ENCODE measurements at places on chromosomes 5 and 9. TPM values are rescaled to one million over a fixed set of nuclear protein-coding genes. Genes with fewer than 3 reads are reported as not detected.

- no peak for DNase-seq
These were observed 1.6 kb downstream of the ADAMTSL2 start for GRCh38 chr9:133536080-133536479.

- no peak for DNase-seq
These were observed 11.1 kb downstream of the ZNF462 start for GRCh38 chr9:106874031-106874430.

DNA sequence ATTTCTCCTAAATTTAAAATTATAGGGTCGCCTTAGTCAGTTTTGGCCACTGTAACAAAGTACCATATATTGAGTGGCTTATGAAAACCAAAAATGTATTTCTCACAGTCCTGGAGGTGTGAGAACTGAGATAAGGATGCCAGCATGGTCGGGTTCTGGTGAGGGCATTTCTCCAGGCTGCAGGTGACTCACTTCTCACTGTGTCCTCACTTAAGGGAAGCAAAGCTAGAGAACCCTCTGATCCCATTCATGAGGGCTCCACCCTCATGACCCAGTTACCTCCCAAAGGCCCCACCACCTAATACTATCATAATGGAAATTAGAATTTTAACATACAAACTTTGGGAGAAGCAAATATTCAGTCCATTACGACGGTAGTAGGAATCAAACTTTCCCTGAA is 75.1 kb upstream of the FBN2 start:
- no peak for DNase-seq

LCN12 gene
- 5.4 TPM for total RNA-seq

FCN2 gene
- total RNA-seq, result not detected

GMCL2 gene
- total RNA-seq, result not detected

DNA sequence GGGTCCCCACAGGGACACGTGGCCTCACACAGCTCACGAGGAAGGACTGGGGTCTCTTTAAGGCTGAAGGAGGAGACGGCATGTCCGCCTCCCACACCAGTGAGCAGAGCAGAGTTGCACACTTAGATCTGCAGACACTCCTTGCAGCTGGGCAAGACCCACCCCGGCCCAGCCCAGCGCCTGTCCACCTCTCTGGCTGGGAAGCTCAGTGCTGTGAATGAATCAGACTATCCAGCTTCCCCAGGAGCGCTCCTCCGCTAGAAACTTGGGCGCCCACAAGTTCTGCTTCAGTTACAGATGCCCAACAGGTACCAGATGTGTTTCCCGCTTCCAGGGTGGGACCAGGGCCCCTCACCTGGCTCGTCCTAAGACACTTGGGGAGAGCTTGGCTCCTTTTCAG is 78.9 kb downstream of the NSUN2 start:
- DNase-seq, result no peak

DNA sequence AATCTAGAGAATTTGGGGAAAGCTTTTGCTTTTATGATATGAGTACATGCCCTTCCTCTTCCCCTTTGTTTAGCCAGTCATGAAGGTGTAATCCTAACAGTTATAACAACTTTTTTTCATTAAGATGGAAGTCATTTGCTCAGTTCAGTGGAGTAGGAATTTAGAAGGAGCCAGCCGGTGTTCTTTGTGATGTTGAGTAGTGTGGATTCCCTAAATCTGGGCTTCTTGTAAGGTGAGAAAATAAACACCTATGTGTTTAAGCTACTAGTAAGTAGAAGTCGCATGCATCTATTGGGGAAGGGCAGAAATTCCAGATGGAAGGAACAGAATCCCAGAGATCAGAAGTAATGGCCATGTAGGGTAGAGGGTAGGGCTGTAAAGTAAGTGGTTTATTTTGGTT is 13.6 kb upstream of the CNTLN start:
- DNase-seq, result no peak

KIAA1191 gene
- 91.3 TPM for total RNA-seq

INSL4 gene
- not detected for total RNA-seq

- no peak for DNase-seq
These were observed 23.6 kb downstream of the DYNC2I2 start for GRCh38 chr9:128633057-128633456.

CCL28 gene
- total RNA-seq, result 7.5 TPM

- DNase-seq, result no peak
These were observed 633.6 kb upstream of the FTMT start for GRCh38 chr5:121218086-121218485.

TMC1 gene
- total RNA-seq, result not detected

PITX1 gene
- 5.4 TPM for total RNA-seq

GRCh38 chr9:90523958-90524357 is 118.7 kb downstream of the DIRAS2 start:
- no peak for DNase-seq

DNA sequence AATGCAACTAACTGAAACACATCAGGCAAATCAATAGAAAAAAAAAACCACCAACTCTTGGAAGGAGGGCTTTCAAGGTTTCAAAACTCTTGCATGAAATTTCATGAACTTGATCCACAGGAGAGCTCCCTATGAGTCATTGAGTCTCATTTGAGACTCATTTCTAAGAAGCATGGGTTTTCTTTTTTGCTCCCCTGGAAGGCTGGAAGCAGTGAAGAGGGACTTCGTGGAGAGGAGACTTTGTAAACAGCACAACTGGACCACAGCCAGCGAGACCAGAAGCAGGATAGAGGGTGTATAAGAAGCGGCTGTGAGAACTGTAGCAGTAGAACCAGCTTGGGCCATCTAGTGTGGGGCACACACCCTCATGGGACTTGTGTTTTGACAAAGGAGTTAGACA is 41.2 kb upstream of the RAPGEF1 start:
- no peak for DNase-seq

STXBP1 gene
- 96.3 TPM for total RNA-seq

DNA sequence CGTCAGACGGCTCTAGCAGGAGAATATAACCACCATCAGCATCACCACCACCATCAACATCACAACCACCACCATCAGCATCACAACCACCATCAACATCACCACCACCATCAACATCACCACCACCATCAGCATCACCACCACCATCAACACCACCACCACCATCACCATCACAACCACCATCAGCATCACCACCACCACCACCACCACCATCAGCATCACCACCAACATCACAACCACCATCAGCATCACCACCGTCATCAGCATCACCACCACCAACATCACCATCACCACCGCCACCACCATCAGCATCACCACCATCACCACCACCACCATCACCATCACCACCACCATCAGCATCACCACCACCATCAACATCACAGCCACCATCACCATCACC is 210.7 kb downstream of the C9orf50 start:
- DNase-seq, result no peak

- no peak for DNase-seq
These were observed 40.4 kb upstream of the GADD45G start for GRCh38 chr9:89564346-89564878.

DNA sequence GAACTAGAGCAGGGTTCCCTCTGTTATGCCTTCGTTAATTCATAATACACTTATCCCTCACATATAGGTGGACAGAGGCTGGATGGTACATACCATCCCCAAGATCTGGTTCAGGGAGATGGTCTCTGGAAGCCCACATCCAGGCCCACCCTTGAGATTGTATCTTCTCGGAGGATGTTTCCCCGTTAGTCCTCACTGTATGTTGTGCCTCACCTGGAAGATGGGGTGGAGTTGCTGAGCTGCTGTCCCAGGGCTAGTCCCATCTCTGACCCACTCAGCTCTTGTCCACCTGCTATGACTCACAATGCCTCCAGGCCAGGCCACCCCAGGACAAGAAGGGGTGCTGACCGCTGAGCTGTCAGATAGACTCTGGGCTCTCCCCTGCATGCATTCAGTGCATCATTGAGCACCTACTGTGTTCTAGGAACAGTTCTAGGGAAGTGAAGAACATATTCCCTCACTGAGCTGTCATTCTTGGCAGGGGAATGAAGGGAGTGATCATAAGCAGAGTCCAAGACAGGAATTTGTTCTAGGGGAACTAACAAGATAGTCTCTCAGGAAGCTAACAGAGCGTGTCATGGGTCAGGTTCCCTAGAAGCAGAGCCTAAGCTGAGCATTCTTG is at the start of gene CBY3:
Gene CBY3, minus strand, starts transcription at position 255 of the 622 bp plus-strand sequence. Its CDS starts 116 bp downstream, at position 139.
- DNase-seq, result no peak

DNA sequence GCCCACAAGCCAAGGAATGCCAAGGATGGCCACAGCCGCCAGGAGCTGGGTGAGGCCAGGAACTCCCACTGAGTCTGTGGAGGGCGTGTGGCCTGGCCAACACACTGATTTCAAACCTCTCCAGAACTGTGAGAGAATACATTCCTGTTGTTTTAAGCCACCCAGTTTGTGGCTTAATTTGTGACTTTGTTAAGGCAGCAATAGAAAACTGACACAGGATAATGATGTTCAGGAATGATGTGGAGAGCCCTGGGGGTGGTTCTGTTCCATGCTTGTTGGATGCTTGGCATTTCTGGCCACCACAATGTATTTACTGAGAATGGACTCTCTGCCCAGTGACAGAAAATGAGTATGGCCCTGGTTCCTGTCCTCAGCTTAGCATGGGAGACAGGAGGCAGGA is 82.8 kb downstream of the DAP start:
- no peak for DNase-seq

DNA sequence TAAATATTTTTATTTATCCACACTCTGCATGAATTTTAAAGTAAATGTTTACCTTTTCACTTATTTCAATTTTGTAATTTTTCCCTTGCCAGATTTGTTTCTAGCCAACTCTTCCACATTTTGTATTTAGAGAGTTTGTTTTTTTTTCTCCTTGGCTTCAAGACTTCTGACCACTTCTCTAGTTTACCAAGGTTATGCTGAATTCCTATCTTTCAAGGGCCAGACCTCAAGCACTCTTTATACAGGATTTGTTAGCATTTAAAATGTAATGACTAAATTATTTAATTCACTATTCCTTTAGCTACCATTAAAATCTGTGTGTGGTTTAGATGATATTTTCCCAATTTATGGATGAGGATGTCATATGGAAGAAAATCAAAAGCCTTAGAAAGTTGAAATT is 42.5 kb downstream of the MEF2C start:
- DNase-seq, result no peak

ZBED3 gene
- total RNA-seq, result 7.3 TPM

DNA sequence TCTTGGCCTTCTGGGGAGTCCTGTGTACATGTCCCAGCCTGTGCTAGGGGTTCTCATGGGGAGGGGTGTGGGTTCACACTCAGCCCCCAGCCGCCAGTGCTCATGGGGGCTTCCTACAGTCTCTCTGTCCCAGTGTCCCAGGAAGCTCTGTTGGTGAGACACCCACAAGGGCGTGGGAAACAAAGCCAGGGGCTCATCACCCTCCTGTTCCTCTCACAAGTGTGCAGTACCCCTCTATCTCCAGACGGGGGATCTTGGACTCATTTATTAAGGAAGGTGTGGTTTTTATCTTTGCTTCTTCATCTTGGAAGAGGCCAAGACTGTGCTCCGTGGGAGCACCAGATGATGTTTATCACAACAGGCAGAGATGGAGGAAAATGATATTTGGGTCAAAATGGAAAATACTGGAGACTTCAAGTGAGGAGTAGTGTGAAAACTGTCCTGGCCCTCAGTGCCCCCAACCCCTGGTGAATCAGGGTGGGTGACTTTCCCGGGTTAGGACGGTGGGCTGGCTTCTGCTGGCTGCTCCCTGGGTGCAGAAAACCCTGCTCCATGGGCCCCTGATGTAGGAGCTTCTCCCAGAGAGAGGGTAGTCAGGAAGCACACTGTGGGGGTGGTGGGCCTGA is 15.2 kb downstream of the TMEM171 start:
- DNase-seq, result no peak

DNA sequence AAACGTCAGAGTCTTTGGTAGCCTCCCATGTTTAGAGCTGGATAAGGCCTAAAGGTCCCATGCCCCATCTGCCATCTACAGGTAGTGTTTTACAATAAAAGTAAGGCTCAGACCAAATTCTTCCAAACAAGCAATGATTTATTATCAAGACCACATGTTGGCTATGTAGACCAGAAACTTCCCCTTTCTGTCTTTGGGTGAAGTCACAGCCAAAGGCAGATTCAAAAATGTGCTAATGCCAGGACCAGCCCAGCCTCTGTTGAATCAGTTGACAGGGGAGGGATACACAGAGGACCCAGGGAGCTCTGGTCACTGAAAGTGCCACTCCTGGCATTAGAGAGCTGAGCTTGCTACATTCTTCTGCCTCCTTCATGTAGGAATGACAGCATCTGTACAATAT is 360.8 kb downstream of the NTRK2 start:
- no peak for DNase-seq

SLIT3 gene
- 39.0 TPM for total RNA-seq

DNA sequence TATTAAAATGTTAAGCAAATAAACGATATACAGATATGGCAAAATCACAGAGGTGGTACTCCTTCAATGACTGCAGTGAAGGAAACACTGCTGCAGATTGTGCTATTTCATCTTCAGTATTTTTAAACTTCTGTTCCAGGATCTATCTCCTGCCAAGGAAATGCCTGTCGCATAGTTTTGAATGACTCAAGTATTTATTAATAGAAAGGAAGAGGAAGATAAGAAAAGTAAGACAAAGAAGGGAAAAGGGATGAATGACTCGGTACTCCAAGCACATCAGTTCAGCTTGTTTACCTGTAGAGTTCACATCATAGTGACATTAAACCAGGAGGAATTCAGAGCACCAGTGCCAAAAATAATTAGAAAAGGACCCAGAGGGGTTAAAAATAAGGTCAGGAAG is 5.1 kb upstream of the GPX8 start:
- no peak for DNase-seq

DROSHA gene
- 53.0 TPM for total RNA-seq

GRCh38 chr5:98110282-98110691 is 663.2 kb upstream of the RGMB start:
- DNase-seq, result no peak

CD74 gene
- 1,049 TPM for total RNA-seq

DNA sequence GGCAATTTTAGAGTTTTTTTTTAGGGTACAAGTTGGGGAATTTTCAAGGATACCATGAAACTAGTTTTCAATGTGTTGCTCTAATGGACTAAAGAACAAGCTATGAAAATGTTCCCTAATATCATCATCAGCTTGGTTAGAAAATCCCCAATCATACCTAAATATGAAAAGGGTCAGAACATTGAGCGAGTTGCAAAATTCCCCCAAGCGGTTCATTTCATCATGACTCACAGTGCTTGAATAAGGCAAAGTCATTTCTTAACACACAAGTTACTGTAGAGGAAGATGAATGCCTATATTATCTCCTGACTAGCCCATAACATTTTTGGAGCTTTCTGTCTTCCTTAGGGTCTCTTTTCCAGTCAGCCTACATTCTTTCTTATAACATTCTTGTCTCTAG is 62.7 kb downstream of the ST8SIA4 start:
- no peak for DNase-seq

OMD gene
- 56.2 TPM for total RNA-seq

Measured in tibial nerve (tissue), 4 donors.